ENCODE measurements at places on chromosomes 2 and 18.

DNA sequence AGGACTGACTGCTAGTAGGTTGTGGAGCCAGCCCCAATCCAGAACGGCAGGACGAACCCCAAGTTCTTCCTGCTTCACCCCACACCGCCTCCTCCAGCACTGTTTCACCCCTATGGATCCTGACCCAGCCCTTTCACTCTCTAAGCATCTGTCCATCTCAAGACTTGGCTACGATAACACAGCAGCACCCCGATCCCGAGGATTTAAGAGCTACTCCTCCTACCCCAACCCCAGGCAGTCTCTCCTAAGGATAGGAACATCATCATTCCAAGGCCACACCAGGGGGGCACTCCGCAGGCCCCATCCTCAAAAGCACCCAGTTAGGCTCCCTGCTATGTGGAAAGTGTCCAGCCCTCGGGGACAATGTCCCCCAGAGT, 645 bp downstream of the KCTD18 start:
- no peak for DNase-seq

GRCh38 chr2:74041182-74041581, 56.5 kb downstream of the TET3 start:
- no peak for DNase-seq

DNA sequence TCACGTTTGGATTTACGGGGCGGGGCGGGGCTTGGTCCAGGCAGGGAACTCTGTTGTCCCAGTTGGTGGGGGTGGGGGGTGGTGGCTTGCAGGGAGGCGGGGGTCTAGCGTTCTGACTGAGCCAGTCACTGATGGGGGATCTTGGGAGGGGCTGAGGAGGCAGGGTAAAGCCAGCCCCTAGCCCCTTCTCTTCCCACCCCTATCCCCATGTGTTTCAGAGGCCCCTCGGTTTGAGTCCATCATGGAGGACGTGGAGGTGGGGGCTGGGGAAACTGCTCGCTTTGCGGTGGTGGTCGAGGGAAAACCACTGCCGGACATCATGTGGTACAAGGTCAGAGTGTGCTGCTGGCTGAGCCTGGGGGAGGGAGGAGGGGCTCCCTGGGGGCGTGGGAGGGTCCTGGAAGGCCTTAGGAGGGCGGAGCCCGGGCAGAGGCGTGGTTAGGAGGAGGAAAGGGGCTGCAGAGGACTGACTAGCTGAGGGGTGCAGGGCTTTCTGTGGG, 22.0 kb upstream of the GMPPA start:
- no peak for DNase-seq

DNA sequence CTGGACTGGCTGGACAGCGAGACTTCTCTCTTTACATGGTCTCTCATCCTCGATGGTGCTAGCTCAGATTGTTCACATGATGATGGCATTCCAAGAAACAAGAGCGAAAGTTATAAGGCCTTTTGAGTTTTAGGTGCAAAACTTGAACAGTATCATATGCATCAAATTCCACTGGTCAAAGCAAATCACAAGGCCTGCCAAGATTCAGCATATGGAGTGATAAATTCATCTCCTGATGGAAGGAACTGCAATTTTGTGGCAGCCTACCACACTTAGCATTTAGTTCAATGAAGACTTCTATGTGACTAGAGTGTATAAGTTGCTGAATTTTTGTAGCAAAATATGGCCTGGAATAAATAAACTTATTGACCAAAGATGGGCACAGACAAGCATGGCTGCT, 194.0 kb upstream of the EPC2 start:
- DNase-seq = no peak

GRCh38 chr18:44526705-44527415, 153.8 kb upstream of the SETBP1 start:
- DNase-seq = no peak

DNA sequence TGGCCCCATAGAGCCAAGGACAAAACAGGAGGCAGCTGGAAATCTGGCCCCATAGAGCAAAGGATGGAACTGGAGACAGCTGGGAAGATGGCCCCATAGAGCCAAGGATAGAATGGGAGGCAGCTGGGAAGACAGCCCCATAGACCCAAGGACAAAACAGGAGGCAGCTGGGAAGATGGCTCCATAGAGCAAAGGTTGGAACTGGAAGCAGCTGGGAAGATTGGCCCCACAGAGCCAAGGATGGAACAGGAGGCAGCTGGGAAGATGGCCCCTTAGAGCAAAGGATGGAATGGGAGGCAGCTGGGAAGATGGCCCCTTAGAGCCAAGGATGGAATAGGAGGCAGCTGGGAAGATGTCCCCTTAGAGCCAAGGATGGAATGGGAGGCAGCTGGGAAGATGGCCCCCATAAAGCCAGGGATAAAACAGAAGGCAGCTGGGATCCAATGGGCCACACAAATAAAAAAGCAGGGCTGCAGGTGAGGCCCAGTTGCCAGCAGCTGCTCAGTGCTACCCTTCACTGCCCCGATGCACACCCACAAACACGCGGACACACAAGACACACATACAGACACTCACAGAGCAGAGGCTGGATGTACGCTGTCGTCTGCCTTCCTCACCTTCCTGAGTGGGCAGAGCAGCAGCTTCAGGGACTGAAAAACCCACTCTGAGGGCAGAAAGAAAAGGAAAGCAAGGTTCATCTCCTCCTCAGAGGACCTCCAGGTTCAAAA, 505.4 kb upstream of the MYT1L start:
- DNase-seq = no peak

DNA sequence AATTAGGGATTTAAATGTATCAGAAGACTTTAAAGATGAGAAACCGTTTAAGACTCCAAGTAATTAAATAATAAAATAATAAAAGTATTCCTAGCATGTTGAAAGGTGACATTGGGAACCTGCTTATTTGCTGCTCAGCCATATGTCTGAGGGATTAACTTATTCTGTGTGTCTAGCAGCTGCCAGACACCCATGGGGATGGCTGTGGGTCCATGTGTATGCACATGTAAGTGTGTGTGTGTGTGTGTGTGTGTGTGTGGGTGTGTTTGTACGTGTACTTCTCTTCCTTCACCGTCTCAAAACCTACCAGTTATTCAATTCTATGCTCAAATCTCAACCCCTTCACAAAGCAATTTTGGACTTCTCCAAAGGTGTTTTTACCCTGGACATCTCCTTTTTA, 124.5 kb downstream of the SETBP1 start:
- DNase-seq = no peak

- no peak for DNase-seq
These were observed 21.5 kb downstream of the PKP4 start for GRCh38 chr2:158478237-158478636.

DNA sequence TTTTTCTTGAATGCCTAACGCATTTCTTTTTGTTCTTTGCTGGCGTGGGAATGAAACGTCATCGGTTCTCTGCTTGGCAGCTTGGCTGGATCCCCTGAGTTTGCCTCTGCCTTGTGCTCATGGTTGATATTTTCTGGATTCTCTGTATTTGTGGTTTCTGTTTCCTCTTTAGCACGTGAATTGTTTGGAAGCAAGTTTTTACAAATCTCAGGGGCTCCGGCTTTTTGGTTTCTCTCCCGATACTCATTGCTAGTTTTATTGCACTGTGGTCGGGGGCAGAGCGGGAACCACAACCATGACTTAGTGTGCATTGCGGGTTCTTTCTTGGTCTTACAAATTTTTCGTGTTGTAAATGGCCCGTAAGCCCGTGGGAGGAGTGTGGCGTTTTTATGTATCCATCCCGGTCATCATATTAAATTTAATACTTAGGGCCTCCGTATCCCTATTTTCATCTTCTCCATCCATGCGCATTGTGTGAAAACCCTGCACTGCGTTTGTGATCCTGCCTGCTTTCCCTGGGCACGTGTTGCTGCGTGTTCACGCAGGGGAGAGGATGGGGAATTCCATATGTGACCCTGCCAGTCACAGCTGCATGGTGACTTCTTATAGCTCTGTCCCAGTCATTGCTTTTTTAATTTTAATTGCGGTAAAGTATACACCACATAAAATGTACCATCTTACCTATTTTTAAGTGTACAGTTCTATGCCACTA, 9.4 kb downstream of the RAMP1 start:
- DNase-seq = no peak

- no peak for DNase-seq
These were observed 18.2 kb downstream of the ADRA2B start for GRCh38 chr2:96097951-96098823.

DNA sequence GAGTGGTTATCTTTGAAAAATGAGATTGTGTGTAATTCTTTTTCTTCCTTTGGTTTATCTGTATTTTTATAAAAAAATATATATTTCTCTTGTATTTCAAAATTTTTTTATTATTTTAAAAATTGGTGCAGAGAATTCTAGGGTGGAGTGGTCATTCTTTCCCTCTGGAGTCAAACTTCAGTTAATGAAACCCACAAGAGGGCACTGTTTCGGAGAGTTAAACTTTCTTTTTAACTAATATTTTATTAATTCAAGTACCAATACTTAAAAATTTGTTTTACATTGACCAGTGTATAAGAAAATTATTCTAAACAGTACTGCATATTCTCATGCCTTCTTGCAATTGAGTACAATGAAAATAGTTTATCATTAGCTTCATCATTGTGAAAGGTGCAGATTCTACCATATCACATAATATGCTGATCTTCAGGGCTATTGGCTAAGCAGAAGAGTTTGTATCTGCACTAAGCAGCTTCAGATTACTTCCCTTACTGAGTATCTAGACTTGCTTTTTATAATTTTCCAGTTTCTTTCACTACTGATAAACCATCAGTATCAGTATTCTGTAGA, 50.1 kb downstream of the HS1BP3 start:
- no peak for DNase-seq

DNA sequence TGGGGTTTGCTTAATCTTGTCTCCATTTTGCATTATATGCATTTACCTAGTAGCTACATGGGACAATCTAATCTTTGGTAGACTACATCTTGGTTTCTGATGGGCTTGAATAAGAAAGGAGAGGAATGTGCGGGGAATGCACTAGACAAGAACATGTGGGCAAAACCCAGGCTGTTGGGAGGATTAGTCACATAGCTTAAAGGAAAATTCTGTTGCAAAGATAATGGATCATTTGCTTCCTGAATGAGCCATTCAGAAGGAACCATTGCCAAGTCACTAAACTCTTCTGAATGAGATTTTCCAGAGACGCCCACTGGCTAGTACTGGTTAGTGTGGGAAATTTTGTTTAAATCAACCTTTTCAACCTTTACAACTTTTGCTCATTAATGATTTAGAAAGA, 84.8 kb downstream of the OSBPL6 start:
- DNase-seq = no peak

DNA sequence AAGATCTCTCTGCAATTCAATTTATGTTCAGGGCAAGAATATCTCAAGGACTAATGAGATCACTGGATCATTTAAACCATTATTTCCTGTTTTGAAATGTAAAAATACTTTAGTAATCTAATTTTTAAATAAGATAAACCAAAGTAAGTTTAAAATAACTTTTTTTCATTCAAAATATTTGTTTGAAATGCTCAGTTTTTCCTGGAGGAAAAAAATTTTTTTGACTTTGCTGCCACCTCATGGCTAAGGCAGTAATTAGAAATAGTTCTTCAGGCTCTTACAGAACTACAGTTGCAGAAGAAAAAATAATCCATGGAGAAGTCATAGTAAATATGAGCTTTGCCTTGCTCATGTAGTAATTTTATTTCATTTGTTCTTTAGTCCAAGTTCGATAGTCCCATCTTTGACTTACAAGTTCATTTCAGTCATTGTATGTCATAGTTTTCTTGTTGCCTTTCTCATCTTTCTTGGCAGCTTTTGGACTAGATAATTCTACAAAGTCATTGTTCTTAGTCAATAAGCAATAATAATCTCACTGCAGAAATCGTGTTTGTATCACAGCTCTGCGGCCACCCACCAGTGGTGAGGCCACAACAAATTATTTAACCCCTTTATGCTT, 127.4 kb downstream of the DPP4 start:
- DNase-seq = no peak

- no peak for DNase-seq
These were observed 166.9 kb downstream of the ETAA1 start for GRCh38 chr2:67564076-67564475.

GRCh38 chr2:211204902-211205301, 648.5 kb downstream of the CPS1 start:
- DNase-seq = no peak

DNA sequence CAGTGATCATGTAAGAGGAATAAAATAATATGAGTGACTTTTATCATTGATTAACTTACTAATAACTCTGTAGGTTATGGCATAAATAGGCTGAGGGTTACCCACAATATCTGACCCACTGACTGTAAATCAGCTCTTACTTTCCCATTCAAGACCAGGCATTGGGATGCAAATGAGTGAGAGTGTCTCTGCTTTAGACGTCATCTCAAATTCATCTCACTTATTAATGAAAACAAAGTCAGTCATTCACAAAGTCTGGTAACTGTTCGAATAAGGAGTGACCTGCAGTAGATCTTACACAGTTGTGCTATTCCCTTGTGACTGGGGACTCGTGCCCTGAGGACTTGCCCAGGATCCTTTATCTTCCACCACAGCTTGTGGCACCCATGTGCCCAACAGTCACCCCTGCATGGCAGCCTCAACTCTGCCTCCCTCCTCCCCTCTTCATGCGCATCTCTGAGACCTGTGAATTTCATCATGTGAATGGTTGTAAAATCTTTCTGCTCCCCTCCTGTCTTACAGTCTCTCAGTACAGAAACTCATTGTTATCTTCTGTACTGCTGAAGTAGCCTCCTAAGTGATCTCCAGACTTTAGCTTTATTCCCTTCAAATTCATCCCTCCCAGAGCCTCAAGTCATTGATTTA, 131.4 kb downstream of the ARHGAP28 start:
- DNase-seq = no peak

DNA sequence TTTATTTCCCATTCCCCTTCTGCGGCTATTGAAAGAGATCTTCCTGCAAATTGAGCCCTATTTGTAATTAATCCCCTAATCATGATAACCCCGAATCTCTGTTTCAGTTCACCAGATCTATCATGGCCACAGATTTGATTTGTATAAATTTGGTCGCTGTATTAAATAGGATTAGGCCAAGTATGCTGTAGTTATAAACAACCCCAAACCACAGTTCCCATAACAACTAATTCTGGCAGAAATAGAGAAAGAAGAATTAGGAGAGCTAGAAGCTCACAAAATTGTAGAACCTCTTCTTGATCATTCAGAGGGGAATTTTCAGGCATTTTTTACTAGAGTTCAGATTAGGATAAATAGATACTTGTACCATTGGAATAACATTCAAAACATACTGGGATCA, 433.7 kb upstream of the TNP1 start:
- DNase-seq = no peak

- no peak for DNase-seq
These were observed 388.1 kb upstream of the CHAC2 start for GRCh38 chr2:53379547-53379946.

- DNase-seq = no peak
These were observed 179.3 kb downstream of the GLI2 start for GRCh38 chr2:120914839-120915521.

- peak; percentile 9 for DNase-seq
These were observed 29.6 kb downstream of the MCEE start for GRCh38 chr2:71100195-71100964.

- no peak for DNase-seq
These were observed 50.5 kb downstream of the MAPK4 start for GRCh38 chr18:50610349-50610748.

Data from activated effector memory CD4-positive, alpha-beta T cell treated with Interleukin-2 at 50 U/mL for 16 hours (primary cell).